ENCODE measurements at places on chromosomes 2 and 18.

GRCh38 chr18:6557057-6557769, 142.5 kb upstream of the L3MBTL4 start:
- no peak for DNase-seq

- no peak for DNase-seq
Observed at GRCh38 chr18:24089515-24090337, 49.1 kb upstream of the CABYR start.

GRCh38 chr2:9965119-9965822, 13.8 kb downstream of the GRHL1 start:
- DNase-seq, result no peak

DNA sequence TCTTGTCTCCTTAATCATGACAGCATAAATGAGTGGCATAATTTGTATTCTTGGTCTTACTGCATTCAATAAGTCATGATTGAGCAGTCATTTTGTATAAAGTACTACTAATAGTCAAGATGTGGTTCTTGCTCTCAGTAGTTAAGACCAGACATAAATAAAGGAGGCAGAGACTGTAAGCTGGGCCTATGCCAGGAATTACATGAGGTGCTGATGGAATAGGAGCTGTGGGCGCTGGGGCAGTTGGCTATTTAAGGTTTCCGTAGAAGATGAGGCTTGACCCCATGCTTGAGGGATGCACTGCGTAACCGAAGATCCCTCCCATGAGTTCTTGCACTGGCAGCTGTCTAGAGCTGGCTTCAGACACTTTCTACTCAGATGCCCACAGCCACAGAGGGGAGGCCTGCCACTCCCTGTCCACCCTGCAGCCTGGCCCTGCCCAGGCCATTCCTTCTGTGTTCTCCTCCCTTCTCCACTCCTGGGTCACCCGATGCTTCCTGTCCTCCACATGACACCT, 150.9 kb upstream of the REV1 start:
- no peak for DNase-seq

DNA sequence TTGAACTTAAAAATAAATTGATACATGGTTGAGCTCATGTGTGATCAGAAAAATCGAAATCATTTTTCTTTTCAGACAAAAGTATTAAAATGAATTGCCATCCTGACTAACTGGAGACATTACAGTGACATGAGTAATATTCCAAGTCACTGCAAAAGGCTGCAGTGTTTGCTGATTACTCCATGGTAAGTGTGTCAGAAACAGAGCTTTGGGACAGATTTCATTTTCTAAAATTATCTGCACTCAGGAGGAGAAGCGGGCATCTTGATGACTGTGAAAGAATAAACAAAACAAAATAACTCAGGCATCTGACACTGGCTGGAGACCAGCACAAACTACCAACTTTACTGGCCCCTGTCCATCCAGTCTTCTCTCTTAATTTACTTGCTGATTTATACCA, 312.3 kb upstream of the PIK3C3 start:
- DNase-seq, result no peak

GRCh38 chr2:133732982-133733900, 165.0 kb upstream of the NCKAP5 start:
- DNase-seq, result no peak

DNA sequence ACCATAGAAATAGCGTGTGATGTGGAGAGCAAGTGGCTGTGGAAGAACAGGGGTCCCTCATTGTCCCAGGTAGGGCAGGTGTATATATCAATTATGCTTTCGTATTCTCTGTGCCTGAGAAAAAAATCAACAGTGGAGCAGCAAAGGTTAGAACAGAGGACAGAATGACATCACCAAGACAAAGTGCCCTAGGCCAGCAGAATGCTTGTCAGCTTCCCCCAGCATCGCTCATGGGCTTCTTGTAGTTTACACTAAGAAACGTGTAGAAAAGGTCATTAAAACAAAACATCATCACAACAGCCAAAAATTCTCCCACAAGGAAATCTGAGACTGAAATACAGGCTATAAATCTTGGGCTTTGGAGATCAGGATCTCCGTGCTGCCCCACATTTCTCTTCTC, 288.0 kb downstream of the TDRD15 start:
- no peak for DNase-seq

All from T-helper 17 cell (primary cell).